ENCODE measurements at places on chromosomes 1 and 21. TPM values are rescaled to one million over a fixed set of nuclear protein-coding genes. Genes with fewer than 3 reads are reported as not detected.

DNA sequence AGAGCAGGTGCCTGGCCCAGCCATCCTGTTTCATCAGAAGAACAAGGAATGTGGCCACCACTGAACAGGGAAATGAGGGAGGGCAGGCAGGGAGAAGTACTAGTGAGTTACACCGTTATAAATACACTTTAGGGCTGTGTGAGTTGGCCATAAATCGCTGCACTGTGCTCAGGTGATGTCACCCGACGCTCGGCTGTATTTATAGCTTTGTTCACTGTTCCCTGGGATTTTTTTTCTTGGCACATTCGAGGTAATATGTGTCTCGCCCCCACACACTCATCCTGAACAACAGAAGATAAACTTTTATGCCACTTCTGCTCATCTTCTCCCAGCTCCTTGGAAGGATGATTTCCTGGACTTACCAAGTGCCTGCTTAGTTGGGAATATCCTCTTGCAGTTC is 9.0 kb upstream of the KIRREL1 start:
- DNase-seq: no peak

The CTTNBP2NL gene
- total RNA-seq: 0.37 TPM

DNA sequence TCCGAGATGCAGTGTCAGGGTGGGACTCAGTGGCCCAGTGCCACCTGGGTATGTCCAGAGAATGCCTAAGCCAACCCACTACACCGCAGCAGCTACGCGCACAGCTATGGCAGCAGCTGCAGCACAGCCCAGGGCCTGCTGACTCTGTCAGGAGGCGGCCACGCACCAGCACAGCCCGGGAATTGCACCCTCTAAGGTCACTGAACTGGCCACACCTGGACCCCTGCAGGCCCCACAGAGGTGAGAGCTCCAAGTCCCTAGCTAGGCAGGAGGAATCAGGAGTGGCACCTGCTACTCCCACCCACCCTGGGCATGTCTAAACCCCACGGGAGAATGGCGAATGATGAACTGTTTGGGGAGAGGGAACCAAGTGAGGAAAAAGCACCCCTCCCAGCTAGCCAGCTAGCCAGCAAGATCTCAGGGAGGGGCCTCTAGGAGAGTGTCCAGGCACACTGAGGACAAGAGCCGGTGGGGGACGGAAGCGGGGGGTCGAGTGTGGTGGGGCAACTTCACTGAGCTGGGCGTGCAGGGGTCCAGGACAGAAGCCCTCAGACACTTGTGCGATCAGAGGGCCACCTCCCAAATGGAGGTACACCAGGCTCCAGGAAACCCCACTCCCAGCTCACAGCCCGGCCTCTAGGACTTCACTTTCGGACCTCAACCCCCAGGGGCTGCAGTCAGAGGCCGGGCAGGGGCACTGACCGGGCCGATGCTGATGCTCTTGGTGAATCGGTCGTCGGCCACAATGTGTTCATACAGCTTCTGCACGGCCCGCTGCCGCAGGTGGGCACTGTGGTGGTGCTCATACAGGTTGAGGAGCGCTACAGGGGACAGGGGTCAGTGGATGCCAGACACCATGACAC is 13.9 kb downstream of the LSS start:
- no peak for DNase-seq

The SCAMP3 gene
- 54.7 TPM for total RNA-seq

All from T-cell (primary cell).